Lung (tissue), 17 donors: ENCODE measurements at places on chromosomes 2 and 18.

DNA sequence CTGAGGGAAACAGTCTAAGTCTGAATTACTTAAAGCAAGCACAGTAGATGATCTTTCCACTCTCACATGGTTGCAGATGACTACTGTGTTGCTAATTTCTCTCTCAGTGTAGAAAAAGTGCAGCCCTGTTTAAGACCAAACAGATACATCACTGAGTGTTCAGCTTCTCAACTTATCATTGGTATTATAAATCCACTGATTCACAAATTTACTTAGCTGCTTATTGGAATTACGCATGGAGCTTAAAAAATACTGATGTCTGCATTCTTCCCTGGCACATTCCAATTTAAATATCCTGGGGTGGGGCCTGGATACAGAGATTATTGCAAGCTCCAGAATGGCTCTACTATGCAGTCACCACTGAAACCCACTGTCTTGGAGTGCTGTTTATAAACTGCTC, 411.2 kb downstream of the RND3 start:
- no peak for DNase-seq

GRCh38 chr2:182977463-182977862, 60.8 kb downstream of the NCKAP1 start:
- no peak for DNase-seq

DNA sequence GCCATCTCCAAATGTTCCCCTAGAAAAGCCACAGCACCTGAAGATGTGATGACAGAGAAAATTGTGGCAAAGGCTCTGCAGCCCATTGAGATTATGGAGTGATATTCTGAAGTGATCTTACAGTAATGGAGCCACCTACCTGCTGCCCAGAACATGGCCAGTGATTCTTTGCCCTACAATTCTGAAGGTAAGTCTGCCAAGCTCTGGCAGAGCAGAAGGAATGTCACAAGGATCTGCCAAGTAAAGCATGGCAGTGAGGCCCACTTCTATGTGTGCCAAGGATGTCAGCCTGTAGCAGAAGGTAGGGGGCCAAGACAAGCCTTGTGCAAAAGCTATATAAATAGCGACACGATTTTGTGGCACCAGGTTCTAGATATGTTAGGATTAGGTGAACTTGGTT, 155.1 kb downstream of the RND3 start:
- DNase-seq: no peak

GRCh38 chr18:59885579-59886163, 14.1 kb upstream of the PMAIP1 start:
- no peak for DNase-seq

GRCh38 chr2:129793431-129793902, 186.0 kb upstream of the RAB6C start:
- DNase-seq: peak; percentile 77

DNA sequence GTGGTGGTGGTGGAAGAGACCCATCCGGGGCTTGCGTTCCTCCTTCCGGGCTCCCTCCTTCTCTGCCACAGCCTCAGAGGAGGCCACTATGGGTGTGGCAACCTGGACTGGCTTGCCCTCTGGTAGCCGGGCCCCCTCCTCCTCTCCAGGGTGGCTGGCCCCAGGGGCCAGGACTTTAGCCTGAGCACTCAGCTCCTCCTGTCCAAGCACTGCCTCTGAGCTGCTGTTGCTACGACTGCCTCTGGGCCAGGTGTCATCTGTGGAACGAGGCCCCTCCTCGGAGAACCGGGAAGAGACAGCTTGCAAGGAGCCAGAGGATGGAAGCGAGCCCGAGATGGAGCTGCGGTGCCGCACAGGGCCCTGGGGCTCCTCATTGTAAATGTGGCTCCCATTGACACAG, 16.7 kb upstream of the SFXN5 start:
- no peak for DNase-seq

DNA sequence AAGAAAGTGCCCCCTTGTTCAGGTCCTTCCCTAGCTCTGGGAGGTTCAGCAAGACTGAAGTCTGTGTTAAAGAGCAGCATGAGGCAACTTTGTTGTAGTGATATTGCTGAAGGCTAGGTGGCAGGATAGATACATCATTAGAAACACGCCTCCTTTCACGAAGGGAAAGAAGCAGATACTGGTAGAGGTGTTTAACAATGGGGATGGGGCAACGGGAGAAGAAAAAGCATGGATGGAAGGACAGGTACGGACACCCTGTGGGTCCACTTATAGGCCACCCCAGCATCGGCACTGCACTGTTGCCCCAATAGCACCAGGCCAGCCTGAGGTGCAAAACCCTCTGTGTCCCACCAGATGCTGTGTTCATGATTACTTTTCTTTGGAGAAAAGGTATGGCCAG, 3.5 kb upstream of the IGFBP5 start:
- DNase-seq: peak; percentile 89

GRCh38 chr2:239548451-239548871, 147.6 kb upstream of the HDAC4 start:
- DNase-seq: no peak

GRCh38 chr2:214107726-214108125, 303.1 kb upstream of the VWC2L start:
- no peak for DNase-seq
